ENCODE measurements at places on chromosomes 13 and 19.
A peak's percentile ranks its signal among the peaks of the same experiment; 100 is the strongest.

DNA sequence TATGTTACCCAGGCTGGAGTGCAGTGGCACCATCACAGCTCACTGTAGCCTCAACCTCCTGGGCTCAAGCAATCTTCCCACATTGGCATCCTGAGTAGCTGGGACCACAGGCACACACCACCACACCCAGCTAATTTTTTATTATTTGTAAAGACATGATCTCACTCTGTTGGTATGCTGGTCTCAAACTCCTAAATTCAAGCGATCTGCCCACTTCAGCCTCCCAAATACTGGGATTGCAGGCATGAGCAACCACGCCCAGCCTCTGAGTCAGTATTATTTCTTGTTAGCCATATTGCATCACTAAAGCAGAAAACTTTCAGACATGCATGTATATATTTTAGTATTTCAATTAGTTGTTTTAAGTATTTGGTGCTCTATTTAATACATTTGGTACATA, 376.4 kb downstream of the GPC6 start:
- DNase-seq: no peak

DNA sequence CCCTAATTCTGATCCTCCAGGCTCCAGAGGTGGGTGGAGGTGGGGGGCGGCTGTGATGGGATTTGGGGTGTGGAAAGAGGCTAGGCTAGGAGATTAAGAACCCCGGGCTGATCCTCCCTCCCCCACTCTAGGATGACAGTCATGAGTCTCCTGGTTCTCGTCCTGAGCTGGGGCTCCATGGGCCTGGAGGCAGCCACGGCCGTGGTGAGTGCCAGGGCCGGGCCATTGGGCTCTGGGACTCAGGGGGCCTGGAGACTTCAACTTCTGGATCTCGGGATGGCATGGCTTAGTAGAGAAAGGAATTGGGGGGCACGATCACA, 13.9 kb downstream of the TTYH1 start:
- DNase-seq: no peak

GRCh38 chr13:52452470-52452869, 2.0 kb upstream of the VPS36 start:
- no peak for DNase-seq

DNA sequence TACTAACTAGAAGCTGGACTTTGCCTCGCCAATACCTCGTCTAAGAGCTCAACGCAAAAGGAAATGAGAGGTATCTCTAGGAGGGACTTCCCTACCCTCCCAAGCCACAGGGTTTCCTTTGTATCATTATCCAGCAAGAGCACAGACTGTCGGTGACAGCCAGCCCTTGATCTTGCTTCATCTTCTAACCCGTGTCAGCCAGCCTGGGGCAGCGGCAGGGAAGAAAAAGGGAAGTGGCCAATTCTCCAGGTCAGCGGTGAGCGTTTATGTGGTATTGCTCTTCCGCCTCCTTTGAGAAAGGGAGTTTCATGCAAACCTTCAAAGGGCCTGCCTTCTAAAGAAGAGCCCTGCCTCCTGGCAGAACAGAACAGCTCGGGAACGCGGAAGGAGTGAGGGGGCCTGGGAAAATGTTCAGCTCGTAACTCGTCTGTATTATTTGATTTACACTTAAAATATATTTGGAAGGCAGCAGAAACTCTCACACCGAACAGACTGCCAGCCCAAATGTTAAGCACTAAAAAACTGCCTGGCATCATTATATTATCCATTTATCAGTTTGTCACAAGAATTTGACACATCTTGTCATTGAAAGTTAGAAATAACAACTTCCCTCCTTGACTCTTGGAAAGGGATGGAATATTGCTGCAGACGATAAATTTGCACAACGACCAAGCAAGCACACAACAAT, 41.8 kb downstream of the EFNB2 start:
- no peak for DNase-seq

GRCh38 chr13:34356686-34357434, 538.9 kb downstream of the RFC3 start:
- no peak for DNase-seq

GRCh38 chr13:23922005-23922932, 25.0 kb upstream of the C1QTNF9B start:
- no peak for DNase-seq

DNA sequence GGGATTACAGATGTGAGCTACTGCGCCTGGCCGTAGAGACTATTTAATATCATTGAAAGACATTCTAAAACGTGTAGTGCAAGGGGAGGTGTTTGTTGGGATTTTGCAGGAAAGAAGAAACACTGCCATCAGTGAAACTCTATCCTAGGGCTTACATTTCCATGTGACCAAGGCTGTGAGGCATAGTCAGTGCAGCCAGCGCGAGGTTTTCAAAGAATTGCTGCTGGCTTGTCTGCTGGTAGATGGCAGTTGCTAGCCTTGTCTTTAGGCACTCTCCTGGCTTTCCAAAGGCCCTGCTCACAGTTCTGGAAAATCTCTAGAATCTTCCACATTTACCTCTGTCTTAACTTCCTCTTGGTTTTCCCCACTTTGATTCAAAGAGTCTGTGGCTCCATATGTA, 77.5 kb downstream of the GPC6 start:
- DNase-seq: no peak

DNA sequence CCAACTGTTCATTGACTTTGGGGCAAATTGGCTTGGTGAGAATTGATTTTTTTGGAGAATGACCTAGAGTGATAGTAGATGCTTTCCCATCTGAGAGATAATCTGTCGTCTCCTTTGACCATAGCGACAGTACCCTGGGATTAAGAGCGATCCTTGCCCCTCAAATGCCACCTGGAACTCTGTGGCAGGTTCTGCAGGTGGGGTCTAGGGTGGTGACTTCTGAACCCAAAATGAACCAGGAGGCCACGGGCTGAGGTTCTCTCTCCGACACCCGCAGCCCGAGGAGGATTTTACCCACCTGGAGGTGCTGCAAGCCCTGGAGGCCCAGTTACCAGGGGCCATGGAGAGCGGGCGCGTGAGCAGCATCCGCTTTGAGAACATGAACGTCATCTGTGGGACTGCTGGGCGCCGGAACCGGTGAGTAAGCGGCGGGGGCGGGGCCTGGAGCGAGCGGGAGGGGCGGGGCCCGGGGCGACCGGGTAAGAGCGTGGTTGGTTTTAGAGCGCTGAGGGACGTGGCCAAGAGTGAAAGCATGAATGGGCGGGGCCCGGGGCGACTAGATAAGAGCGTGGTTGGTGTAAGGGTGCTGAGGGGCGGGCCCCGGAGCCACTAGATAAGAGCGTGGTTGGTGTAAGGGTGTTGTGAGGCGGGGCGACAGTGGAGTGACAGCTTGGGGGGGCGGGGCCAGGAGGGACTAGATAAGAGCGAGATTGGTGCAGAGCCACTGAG, 8.6 kb downstream of the C19orf81 start:
- DNase-seq: peak; percentile 24

DNA sequence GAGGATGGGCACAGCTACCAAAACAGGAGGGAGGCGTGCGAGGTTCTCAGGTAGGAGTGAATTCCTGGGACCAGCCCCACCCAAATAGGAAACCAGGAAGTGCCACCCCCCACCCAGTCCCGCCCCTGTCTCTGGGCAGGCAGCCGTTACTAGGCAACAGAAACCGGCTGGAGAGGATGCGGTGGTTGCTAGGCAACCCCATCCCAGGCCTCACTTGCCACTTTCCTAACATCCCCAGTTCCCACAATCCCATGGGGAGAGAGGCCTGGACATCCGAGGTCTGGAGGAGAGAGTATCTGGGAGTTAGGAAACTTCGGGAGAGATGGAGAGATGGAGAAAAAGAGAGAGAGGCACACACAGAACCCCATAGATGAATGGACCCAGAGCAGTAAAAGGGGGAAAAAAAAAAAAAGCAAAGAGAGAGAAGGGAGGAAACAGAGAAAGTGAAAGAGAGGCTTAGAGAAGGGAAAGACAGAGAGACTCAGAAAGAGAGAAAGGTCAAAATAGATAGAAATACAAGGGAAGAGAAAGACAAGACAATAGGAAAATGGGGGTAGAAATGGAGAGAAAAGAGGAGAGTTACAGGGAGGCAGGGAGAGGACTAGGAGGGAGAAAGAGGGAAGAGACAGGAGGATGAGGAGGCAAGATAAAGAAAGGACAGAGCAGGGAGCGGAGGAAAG, 3.8 kb downstream of the GRIK5 start:
- no peak for DNase-seq

All from stimulated activated CD4-positive, alpha-beta T cell treated with anti-CD3 and anti-CD28 coated beads, TNF-alpha, amount 100 ng/mL, for 1 hour (primary cell).